Erythroblast (primary cell): ENCODE measurements at places on chromosomes 2 and 18.

- DNase-seq: no peak
These were observed 406.8 kb downstream of the CCDC85A start for GRCh38 chr2:56590611-56591010.

- no peak for DNase-seq
These were observed 25.3 kb downstream of the FSHR start for GRCh38 chr2:49129034-49129433.

GRCh38 chr2:51324051-51324450 lies 292.1 kb upstream of the NRXN1 start:
- no peak for DNase-seq

DNA sequence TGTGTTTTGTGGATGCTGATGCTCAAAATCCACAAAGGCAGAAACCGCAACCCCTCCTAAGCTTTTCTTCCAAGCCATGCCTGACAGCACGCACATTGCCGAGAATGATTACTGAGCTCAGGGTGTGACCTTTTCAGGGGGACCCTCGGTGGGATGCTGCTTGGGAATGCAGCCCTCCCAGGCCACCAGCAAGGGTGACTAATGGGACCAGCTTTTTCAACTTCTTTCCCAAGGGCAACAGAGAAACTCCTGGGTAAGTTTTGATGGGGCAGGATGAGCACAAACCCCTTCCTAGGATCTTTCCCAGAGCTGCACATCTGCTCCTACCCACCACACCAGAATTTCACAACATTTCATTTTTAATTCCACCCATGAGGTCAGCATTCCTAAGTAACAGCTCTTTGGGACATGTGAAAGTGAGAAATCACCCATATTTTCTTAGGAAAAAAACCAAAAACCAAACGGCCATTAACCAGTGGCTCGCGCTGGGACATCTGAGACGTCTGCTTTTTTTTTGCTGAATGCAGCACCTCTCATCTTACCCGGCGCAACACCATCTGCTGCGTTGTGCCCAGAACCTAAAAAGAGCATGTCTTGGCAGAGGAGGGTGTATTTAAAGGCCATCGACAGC lies 119.0 kb downstream of the ARL4C start:
- DNase-seq: no peak

DNA sequence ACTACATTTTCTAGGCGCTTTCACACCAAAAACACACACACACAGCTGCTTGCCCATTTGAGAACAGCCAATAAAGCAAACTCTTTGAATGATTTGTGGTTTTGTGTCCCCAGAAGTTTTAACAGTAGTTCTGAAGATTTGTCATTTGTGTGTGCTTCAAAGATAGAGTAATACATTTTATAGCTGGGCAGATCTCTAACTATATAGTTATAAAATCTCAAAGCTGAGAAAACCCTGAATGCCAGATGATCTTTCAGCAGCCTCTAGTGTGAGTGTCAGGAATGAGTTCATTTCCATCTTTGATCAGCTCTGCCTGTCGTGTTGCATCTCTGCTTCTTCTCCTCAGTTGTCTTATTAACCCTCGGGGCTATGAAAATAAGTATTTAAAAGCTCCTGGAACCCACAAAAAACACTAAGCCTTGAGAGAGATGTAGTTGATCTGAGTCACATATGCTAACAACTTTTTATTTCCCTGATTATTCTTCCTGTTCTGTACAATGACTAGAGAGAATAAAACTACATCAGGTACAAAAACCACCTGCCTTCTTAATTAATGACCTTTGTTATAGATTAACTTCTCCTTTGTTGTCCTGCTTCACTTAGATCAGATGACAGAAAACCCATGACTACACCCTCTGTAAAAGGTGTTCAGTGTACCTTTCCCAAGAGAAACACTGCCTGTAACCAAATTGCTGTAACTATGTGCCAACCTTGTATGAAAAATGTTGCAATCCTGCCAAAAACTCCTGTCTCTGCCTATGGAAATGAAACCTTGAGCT lies 30.0 kb upstream of the SLC3A1 start:
- no peak for DNase-seq

GRCh38 chr2:21317131-21317530 lies 193.4 kb downstream of the TDRD15 start:
- DNase-seq: peak; percentile 56

- DNase-seq: peak; percentile 52
These were observed 996 bp downstream of the TGFBRAP1 start for GRCh38 chr2:105328281-105329196.

DNA sequence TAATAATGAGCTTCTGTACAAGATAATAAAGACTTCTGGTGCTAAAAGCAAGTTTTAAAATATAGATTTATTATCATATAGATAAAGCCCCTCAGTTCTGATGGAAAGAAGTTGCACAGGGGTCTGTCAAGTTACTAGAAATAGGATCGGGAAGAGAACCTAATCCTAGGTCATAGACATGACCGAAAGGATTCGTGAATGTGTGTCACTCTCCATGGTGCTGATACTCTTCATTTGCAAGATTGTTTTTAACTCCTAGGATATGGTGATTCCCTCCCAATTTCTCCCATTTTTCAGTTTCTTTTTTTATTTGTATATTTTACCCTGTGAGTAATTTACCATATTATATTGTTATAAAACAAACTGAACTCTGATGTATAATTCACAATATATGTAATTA lies 58.9 kb upstream of the CTNNA2 start:
- peak; percentile 2 for DNase-seq

DNA sequence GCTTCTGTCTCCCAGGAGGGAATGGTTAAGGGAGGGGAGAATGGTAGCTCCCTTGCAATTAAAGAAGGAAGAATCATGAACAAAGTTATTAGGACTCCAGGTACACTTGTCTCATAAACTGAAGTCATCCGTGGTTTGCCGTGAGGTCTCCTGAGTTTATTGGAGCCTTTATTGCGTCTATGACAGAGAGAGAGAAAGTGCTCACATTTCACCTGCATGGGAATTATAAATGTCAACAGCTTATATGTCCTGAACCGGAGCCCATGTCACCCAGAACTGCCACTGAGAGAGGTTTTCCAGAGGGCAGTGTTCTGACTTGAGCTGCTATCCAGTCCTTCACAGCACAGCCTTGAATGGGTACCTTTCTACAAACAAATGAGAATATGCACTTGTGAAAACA lies 104.3 kb downstream of the STPG4 start:
- DNase-seq: no peak

DNA sequence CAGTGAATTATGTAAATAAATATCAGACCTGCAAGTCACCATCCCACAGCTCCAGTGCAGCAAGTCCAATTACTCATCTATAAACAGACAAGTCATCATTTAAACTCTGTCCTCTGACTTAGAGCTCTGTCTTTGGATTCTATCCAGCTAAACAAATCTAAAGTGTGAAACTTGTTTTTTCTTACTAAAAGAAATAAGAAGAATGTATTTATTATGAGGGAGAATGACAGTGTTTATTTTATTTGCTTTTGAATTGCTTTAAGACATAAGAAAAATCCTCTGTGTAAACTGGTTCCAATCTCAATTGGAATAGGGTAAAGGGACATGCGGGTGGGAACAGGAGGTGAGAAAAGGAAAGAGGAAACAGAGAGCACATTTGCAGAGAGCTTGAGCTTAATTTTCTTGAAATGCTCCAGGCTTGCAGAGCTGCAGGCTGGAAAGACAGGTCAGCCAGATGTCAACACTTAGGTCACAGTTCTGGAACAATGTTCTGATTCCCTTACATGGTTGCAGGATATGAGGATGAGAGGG lies 355.8 kb downstream of the MEIS1 start:
- no peak for DNase-seq

DNA sequence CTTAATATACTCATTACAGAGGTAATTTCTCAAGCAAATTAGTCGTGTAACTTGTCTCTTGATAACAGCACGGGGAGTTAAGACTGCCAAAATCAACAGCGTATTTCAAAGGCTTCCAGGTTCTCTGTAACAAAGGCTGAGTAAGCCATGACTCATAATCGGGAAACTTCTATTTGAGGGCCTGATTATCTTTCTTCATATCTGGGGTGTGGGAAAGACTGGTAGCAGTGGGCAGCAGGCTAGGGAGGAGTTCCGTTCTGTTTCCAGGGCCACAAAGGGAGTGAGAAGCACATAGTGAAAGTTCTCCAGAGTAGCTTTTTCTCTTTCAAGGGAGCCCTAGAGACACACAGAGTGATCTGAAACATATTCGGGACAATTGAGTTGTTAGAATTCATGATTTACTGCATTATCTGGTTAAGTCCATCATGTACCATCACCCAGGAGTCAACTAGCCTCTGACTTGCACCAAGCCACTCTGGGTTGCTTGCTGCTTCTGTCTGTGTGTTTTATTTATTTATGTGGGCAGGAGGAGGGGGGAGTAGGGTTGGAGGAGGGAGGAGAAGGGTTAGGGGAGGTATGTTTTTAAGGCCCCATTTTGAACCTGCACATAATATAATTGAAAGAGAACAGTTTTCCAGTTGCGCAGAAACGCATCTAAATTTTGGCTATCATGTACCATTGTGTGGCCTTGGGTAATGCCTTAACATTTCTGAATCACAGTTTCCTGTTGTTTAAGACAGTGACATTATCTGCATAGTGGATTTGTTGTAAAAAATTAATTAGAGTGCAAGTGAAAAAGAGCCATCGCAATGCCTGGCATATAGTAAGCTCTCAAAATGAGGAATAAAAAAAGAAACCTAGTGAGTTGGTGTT lies 80.5 kb upstream of the ITPRID2 start:
- peak; percentile 58 for DNase-seq

DNA sequence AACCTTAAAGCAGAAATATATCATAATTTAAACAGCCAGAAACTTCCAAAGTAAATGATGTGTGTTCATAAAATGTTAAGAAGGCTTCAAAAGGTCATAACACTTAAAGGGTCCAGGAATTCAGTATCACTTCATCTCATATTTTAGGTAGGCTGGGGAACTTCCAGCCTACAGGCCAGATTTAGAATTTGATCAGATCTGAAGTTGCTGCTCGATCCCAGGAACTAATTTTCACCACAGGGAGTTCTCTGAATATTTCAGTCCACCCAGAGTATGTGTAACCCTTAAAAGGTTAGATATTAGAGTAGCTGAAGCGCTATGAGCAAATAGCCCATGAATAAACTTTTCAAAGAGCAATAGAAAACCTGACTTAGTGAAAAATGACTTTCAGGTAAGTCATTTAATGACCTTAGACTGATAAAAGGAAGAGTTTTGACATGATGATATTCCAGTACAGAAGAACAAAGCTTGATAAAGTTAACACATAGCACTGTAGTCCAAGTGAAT lies 1.7 kb downstream of the WIPF1 start:
- DNase-seq: no peak

- DNase-seq: no peak
These were observed 95.0 kb downstream of the TMEM163 start for GRCh38 chr2:134623796-134624195.

DNA sequence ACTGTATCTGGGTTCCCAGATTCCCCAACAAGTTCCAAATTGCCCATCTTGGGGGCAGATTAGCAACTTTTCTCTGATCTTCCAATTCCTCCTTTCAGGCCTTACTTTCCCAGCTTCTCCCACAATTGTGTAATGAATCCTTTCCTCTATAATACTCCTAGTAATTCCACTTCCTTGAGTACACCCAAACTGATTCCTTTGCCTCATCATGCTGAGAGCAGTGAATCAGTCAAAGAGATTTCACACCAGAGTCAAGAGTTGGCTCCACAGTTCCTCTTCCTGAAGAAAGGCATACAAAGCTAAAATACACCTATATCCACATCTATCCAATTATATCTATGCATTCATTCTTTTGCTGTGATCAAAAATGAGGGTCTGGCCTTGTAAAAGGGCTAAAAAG lies 28.6 kb upstream of the DAPL1 start:
- DNase-seq: no peak

DNA sequence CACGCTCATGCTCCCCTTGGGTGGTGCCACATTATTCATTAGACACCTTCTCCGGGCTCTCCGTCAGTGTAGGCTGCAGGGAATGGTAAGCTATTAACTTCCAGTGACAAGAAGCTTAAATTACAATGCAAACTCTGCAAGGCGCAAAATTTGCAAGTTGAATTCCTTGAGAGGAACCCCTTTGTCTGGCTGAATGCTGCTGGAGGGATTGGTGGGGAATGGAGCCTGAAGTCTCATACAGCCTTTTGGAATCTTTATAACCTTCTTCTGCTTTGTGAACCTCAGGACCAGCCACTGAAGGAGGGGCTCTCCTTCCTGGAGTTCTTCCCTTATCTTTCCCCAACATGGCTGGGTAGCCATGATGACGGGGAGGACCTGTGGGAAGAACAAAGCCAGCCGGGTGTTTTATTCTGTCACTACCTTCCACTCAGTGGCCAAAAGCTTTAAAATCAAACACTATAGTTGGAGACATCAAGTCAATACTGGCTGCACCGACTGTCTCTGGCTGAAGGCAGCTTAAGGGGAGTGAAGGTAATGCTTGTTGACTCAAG lies 220.9 kb upstream of the EPHA4 start:
- no peak for DNase-seq

DNA sequence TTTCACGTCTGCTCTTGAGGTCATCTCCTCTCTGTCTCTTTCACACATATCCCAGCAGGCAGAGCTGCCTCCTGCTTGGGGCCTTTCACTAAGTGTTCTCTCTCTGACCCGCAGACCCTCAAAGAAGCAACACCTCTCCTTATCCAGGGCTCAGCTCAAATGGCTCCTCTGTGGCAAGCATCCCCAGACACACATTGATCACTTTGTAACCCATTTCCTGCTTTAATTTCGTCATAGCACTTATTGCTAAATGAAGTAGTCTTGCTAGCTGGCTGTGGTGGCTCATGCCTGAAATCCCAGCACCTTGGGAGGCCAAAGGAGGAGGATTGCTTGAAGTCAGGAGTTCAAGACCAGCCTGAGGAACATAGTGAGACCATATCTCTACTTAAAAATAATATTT lies 41.4 kb downstream of the SGPP2 start:
- no peak for DNase-seq

DNA sequence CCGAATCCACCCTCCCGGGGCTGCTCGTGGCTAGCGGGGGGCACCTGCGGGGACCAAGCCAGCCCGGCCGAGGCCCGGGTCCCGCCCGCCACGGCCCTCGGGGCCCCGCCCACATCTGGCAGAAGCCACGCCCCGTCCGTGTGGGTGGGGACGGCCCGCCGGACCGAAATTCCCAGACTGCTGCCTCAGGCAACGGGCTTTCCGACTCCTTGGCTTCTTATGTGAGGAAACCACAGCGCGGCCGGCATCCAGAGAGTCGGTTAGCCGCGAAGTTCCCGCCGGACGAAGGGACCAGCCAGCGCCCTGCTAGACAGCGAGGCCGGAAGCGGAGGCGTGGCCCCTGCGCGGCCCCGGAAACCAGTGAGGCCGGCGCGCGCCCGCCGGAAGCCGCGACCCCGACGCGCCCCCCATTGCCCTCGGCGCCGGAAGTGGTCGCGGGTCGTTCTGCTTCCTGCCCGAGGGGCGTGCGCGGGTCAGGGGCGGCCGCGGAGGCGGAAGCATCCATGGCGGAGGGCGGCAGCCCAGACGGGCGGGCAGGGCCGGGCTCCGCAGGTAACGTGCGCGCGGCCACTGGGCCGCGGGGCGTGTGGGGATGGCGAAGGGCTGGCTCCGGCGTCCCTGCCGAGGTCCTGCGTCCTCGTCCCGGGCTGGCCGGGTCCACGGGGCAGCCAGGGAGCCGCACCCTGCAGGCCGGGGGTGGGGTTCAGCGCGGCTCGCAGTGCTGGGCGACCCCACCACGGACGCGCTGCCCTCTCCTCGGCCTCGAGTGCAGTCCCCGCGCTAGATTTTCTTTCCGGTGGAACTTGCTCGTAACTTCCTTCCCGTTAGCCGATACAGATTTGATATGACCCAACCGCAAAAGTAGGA lies at the start of gene ASB1:
Gene ASB1, plus strand, starts transcription at position 360 of the 867 bp plus-strand sequence. Its CDS starts 144 bp downstream, at position 504.
- DNase-seq: peak; percentile 81
